ENCODE measurements at places on chromosomes 13 and 19. TPM values are rescaled to one million over a fixed set of nuclear protein-coding genes. Genes with fewer than 3 reads are reported as not detected.

DNA sequence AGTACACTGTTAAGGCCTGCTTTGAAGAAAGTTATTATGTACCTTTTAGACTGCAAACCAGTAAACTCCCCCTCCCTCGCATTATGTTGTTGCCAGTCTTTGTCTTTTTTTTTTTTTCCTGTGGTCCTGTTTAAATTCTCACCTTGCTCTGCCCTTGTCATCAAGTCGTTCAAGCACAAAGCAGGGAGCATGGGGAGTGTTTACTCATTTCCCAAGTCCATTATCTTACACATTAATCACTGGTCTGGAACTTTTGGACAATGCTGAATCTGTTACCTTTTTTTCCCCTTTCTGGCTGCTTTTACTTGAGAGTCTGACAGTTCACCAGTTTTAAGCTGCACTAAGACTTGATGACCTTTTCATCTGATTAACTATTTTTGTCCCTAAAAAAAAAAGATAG is 108.2 kb downstream of the DACH1 start:
- DNase-seq, result no peak

- DNase-seq, result no peak
These were observed 60.2 kb downstream of the GGACT start for GRCh38 chr13:100528353-100528752.

- no peak for DNase-seq
These were observed 143.1 kb downstream of the ZNF737 start for GRCh38 chr19:20422216-20423205.

DNA sequence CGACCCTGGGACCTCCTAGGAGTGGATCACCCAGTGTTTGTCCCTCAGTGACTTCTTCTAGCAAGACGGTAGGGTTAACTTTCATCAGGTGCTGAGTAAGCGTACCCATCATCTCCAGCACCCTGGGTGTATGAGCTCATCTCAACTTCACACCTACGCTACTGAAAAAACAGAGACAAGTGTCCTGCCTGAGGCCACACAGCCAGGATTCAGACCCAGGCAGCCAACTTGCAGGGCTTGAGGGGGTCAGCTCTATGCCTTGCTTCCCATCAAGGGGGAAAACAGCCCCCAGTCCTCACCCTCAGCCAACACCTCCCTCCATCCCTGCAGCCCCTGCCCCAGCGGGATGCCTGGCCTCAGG is 4.6 kb downstream of the TLE2 start:
- no peak for DNase-seq

DNA sequence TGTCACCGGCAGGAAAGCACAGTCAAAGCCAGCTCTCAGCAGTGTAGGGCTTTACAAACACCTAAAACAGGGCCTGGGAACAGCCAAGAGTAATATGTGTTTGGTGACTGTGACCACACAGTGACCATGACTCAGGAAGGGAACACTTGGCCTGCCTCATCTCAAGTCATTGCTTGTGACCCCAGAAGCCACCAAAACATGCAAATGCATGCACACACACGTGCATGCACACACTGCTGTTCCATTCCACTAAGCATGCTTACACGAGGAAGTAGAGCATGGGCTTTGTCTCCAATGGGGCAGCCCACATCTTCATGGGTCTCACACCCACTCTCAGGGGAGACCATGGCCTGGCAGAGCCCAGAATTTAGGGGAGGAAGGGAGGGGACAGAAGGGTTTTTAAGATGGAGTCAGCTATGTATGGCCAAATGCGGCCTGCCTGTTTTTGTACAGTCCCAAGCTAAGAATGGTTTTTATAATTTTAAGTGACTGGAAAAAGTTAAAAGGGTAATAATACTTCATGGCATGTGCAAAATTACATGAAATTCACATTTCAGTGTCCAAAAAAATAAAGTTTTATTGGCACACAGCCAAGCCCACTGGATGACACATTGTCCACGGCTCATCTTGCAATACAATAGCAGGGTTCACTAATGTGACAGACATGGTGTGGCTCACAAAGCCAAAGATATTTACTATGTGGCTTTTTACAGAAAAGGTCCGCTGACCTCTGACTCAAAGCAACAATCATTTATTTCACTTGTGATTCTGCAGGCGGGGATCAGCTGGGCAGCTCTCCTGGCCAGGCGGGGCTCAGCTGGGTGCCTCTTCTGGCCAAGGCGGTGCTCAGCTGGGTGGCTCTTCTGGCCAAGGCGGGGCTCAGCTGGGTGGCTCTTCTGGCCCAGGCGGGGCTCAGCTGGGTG is 17.3 kb downstream of the ZFR2 start:
- no peak for DNase-seq

DNA sequence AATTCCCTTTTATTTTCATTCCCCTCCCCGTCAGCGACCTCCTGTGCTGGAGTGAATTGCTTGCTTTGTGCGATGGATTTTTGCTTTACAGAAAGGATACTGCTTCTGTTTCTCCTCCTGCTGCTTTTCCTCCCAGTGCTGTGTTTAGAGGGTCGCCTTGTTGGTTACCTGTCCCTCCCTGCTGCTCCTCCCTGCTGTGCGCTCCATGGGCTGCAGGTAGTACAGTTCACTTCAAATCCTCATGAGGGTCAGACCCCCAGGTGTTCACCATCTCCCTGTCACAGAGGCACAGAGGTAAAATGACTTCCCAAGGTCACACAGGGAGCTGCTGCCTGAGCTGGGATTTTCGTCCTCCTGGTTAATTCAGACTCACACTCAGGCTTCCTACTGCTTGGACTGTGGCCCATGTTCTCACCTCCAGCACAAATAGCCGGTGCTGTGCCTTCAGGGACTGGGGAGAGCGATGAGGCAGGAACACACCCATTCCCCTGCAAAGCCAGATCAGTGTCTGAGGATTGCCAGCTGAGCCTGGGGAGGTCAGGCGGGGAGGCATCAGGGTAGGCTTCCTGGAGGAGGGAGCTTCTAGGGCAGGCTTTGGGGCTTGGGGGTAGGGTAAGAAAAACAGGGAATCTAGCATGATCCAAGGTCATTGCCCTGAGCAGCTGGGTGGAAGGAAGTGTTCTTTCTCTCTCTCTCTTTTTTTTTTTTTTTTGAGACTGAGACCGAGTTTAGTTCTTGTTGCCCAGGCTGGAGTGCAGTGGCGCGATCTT is 14.4 kb downstream of the BICRA start:
- DNase-seq, result no peak

The LGALS13 gene
- not detected for total RNA-seq

The S1PR4 gene
- 0.26 TPM for total RNA-seq
